Caco-2 (cell line): ENCODE measurements at places on chromosomes 4 and X. TPM values are rescaled to one million over a fixed set of nuclear protein-coding genes. Genes with fewer than 3 reads are reported as not detected.
A peak's percentile ranks its signal among the peaks of the same experiment; 100 is the strongest.

The NHSL2 gene
- total RNA-seq = 0.18 and 0.39 TPM in 2 replicates

DNA sequence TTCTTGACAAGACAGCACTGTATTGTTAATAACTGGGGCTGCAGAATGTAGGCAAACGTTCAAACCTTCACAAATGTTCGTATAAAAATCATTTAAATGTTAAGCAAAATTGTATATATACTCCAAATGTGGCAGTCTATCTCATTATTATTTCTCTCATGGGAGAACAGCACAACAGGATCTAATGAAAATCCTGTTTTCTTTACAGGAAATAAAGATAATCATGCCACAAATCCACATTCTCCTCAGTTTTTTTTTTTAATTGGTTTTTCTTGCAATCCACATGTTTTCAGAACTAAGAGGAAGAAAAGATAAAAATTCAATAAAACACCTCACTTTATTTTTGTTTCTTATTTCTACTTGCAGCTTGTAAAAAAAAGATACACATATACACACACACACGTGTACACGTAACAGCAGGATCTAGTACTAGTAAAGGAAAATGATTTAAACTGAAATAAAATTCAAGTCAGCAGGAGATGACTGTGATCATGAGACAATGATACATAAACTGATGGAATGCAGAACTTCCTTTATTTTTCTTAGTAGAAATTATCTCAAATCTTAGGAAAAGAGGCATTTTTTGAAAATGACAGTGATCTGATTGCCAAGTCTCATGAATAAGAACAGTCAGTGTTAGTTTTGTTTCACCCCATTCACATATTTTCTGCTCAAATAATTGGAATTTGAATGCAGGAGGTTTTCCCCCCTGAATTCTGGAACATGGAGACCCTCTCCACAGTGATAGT is 11.3 kb downstream of the APBB2 start:
- DNase-seq = no peak

The FDCSP gene
- total RNA-seq = not detected in 2 replicates

The CYLC1 gene
- not detected in 2 replicates for total RNA-seq

The CXCL3 gene
- 1.9 and 4.3 TPM in 2 replicates for total RNA-seq

The STS gene
- 49.1 and 70.0 TPM in 2 replicates for total RNA-seq

DNA sequence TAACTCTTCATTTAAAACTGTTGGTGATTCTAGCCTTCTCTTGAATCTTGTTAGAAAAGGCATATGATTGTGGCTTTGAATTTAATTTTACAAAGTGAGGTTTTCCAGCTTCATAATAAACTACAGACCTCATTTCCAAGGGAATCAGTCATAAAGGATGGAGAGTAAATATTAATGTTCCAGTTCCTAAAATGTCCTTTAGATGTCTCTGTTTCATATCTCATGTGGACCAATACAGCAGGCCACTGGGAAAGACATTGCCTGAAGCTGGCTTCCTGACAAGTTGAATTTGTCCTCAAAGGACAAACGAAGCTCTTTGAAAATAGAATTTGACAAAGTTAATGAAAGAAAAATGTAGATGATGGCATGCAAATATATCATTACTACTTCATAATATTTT is 125.4 kb downstream of the ZNF330 start:
- DNase-seq = no peak

GRCh38 chr4:159227984-159228383 is 125.1 kb downstream of the RAPGEF2 start:
- DNase-seq = peak; percentile 76

The S100G gene
- total RNA-seq = not detected in 2 replicates

DNA sequence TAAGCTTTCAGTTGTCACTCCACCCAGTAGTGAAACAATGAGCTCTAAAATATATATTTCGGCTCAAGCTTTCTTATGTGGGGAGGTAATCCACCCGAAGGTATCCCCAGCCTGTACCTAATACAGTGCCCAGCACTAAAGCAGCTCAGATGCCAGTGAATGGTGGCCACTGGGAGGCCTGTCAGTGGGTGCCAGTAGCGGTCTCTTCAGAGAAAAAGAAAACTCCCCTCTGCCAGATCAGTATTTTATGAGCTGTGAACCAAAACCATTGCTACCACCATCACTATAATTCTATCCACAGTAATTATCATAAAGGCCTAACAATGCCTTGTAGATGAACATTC is 835 bp upstream of the NFKB1 start:
- DNase-seq = peak; percentile 8

DNA sequence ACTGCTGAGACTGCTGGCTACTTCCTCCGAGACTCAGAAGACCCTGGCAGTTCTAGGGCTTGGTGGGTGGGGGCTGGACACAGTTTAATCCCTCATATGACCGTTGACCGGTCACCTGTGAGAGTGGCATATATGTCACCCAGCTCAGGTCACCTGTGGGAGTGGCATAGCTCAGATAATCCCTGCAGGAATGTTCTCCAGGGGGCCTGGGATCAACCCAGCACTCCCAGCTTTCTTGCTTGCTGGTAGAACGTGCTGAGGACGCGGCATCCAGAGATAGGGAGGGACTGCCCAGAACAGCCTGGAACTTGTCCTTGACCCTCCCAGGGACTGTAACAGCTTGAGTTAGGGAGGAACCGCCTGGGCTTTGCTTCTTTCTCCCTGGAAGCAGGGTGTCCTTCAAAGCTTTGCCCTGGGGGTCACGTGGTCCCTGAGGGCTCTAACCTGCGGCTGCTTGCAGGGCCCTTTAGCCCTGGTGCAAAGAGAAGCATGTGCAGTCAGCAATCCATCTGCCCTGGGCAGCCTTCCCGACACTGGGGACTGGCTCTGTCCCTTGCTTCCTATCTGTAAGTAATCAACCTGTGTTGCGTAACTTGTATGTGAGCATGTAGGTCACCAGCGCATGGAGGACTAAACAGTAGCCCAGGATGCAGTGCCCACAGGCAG is 55.3 kb downstream of the ZFYVE28 start:
- peak; percentile 31 for DNase-seq

GRCh38 chr4:89358935-89359638 is 51.5 kb upstream of the GPRIN3 start:
- no peak for DNase-seq

The AADAT gene
- 8.4 and 10.5 TPM in 2 replicates for total RNA-seq

- DNase-seq = no peak
Measured at GRCh38 chr4:80361329-80361900, 25.9 kb downstream of the CFAP299 start.

The GPRASP1 gene
- total RNA-seq = 1.2 and 2.4 TPM in 2 replicates

The EREG gene
- total RNA-seq = 35.5 and 37.0 TPM in 2 replicates

DNA sequence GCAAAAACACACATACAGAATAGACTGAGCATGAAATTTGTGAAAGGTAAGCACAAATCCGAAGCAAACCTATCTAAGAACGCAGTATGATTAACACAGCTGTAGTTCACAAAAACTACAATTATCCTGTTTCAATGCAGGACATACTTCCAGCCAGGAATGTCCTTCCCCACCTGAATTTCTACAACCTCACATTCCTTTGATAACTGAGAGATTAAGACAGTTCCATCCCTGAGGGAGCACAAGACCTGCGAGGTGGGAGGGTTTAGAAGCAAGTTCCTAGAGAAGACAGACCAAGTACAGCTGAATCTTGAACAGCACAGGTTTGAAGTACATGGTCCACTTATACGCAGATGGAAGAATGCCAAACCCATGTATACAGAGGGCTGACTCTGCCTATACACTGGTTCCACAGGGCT is 10.6 kb downstream of the ABCG2 start:
- peak; percentile 83 for DNase-seq

DNA sequence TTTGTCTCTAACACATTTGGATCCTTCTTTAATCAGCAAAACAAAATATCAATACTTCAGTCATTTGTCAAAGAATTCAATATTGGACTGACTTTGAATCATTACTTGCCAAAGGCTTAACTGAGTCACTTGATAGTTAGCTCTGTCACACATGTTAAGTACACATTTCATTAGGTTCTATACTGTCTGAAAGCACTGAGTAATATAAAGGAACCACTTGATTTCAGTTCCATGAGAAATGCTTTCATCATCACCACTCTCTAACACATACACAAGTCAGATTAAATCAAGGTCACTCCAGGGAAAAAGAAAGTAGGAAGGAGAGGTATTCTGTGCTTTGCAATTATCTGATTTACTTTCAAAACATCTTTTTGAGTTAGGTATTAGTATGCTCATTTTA is 1233.1 kb downstream of the C4orf33 start:
- DNase-seq = no peak

The PHKA1 gene
- 3.8 and 5.1 TPM in 2 replicates for total RNA-seq

The CAMK2D gene
- total RNA-seq = 56.1 and 65.6 TPM in 2 replicates

The ARHGAP24 gene
- total RNA-seq = 2.5 and 2.8 TPM in 2 replicates

GRCh38 chr4:6331018-6331417 is 61.4 kb downstream of the WFS1 start:
- DNase-seq = no peak

The CACNA1F gene
- 0.05 and 0.09 TPM in 2 replicates for total RNA-seq

- no peak for DNase-seq
Measured at GRCh38 chrX:1754077-1754476, 139.2 kb downstream of the ASMT start.

The MXRA5 gene
- not detected in 2 replicates for total RNA-seq

The NSUN7 gene
- total RNA-seq = 18.5 and 19.6 TPM in 2 replicates

DNA sequence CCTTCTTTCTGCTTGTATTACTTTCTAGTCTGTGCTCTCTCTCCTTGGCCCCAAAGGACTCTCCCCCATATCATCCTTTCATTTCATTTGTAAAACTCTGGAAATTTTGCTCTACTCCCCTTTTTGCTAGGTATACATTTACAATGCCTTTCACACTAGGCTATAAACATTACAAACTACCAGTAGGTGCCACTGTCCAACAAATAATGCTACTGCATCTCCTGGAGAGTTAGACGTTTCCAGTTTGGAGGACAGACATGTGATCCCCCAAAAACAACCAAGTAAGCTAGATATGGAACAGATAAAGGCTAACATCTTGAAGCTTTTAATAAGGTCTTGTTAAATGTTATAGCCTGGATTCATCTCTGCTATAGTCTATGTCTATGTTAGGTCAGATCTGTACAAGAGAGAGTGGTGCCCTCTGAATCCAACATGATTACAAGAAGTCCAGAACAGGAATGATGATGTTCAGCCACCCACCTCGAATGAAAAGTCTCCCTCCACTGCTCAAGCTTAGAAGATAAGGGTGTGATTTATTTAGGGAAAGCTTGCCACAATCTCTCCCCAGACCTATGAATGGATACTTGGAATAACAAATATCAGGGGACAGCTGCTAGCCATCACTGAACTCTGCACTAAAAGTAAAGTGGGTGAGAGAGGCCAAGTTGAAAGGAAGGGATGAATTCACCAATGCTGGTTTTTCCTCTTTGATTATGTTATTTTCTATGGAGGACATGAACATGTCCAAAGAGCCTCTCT is 14.3 kb downstream of the CBR4 start:
- DNase-seq = peak; percentile 10

GRCh38 chrX:125205133-125205917 is 114.3 kb upstream of the TEX13C start:
- no peak for DNase-seq
